Globus pallidus (tissue), 1 donor: ENCODE measurements at places on chromosomes 16 and 17.

- no peak for DNase-seq
Measured at GRCh38 chr16:18799500-18799899, 1.8 kb downstream of the ARL6IP1 start.

GRCh38 chr17:3914312-3914670 lies 2.0 kb downstream of the P2RX1 start:
- no peak for DNase-seq

- no peak for DNase-seq
Measured at GRCh38 chr16:78522327-78522726, 422.9 kb downstream of the WWOX start.

GRCh38 chr17:70813355-70813930 lies 644.1 kb downstream of the KCNJ2 start:
- DNase-seq = no peak

DNA sequence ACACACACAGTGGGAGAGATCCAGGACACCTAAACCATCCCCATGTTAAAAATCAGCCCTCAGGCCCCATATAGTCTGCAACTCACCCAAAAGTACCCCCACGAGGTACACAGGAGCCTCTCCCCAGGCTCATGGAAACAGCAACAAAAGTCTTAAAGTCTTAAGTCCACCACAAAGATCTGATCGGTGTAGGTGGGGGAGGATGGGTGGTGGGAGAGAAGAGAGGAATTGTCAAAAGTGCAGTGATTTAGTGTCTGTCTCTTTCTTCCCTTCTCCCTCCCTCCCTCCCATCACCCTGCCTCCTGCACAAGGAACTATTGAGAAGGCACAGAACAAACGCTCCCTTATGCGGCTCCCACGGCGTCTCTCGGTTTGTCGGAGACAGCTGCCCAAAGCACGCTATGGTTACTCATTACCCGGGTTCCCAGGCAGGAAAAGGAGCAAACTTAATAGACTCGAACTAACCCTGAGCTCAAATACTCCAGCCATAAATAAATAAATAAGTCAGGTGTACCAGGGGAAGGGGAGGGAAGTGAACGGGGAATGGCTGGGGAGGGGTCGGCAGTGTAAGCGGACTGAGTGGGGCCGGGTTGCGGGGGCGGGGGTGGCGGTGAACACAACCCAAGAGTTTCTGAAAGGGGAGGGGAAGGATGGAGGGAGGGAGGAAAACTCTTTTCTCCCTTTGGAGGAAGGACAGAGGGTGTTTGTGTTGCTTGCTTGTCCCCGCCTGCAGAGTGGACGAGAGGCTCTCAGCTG lies 477.4 kb downstream of the SLC39A11 start:
- DNase-seq = peak; percentile 94

GRCh38 chr16:54928016-54928356 lies 2.7 kb upstream of the IRX5 start:
- no peak for DNase-seq

DNA sequence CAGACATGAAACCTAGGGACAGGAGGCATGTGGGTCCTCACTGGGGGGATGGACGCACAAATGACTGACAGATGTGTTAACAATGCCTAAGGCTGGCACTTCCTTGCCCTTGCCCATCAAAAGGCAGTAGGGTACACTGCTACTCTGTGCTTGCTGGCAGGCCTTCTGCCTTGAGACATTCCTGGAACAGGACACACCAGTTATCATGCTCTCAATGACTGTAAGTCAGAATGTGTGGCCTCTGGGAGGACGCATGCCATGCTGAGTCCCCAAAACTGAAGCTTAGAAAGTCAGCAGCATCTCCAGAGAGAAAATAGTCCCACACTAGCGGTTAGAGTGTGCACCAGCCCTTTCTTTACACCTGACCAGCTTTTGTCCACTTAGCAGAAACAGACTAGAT lies 16.1 kb upstream of the SREBF1 start:
- no peak for DNase-seq

GRCh38 chr16:88665148-88665547 lies 2.3 kb upstream of the MVD start:
- DNase-seq = no peak

- DNase-seq = no peak
Measured at GRCh38 chr17:48767263-48767774, 38.8 kb upstream of the HOXB13 start.

- DNase-seq = no peak
Measured at GRCh38 chr17:73879987-73880386, 235.7 kb upstream of the SDK2 start.

DNA sequence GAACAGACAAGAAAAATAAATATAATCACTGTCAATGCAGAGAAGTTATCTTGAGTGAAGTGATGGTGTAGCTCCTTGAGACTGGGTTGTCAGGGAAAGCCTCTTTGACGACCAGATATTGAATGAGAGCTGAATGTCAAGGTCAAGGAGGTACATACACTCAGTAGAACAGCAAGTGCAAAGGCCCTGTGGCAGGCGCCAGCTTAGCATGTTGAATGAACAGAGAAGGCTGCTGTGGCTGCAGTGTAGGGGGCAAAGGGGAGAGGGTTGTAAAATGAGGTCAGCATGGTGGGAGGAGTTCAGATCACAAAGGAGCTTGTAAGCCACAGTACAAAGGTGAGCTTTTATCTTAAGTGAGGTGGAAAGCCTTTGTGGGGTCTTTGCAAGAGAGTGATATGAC lies 111.5 kb downstream of the ZFHX3 start:
- no peak for DNase-seq

DNA sequence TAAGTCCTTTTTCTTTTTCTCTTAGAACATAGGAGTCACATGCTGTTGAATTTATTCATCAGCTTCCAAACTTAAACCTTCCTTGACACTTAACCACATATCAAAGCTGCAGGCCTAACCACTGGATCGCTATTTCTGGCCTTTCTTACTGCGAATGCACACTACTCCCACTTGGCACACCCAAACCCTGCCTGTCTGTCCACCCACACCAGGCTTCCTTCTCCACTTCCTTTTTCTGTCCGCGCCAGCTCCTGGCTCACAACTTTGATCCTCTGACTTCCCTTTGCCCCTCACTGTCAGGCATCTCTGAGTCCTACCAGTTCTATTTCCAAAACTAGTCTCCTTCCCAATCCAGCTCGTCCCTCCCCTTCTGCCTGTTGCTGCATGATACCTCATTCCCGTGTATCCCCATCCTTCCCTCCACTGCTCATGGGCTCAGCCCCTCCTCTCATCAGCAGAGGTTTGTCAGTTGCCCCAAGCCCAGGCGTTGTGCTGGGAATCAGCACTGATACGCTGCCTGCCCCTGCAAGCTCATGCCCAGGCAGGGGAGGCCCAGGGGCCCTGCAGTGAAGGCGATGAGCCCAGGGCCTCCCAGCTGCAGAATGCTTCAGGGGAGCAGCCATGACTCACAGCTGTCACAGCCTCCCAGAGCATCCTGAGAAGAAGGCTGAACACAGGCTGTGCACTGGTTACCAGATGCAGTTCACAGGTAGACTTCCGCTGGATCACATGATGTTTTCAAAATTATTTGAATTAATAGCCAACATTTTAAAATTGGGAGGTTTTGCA lies 179.8 kb downstream of the KATNIP start:
- no peak for DNase-seq

- no peak for DNase-seq
Measured at GRCh38 chr16:83973077-83973476, 5.0 kb downstream of the NECAB2 start.

- no peak for DNase-seq
Measured at GRCh38 chr16:23896832-23897821, 61.3 kb downstream of the PRKCB start.

DNA sequence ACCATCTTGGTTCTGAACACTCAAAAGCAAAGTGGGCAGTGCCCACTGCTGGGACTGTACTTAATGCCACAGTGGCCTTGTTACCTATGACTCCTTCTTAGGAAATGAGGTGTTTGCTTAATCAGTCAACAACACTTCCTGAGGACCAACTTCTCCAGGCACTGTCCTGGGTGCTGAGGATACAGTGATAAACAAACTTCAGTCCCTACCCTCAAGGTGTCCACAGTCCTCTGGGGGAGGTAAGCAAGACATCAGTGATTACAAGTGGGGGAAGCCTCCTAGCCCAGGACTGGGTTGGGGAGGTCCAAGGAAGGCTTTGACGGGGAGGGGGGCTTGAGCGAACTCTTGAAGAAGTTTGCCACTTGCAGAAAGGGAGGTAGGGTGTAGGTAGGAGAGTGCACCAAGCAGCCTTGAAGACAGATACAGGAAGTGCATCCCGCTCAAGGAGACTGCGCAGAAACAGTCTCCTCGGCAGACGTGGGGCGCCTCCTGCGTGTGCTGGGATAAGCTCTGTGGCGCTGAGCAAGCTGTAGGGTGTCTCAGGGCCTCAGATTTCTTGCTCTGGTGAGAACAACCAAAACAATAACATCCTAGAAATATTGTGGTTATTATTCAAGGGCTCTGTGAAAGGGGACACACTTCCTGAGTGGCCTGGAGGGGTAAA lies 2.6 kb upstream of the ABCC3 start:
- no peak for DNase-seq

DNA sequence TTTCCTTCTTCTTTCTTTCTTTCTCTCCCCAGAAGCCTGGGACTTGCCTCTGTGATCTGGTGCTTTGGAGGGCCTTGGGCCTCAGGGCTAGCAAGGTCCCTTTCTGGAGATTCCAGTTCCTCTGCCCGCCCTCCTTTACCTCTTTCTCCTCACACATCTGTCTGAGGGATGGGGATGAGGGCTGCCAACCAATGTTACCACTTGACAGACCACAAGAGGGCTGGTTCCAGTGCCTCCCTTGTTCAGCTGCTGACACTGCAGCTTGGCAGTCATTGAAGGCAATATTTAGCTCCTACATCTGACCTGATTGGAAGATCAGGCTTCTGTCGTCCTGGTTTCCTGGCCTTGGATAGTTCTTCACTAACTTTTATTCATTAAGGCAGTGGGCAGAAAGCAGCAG lies 3.6 kb upstream of the ZNF652 start:
- DNase-seq = peak; percentile 79

- no peak for DNase-seq
Measured at GRCh38 chr17:45332989-45333701, 16.3 kb upstream of the MAP3K14 start.

DNA sequence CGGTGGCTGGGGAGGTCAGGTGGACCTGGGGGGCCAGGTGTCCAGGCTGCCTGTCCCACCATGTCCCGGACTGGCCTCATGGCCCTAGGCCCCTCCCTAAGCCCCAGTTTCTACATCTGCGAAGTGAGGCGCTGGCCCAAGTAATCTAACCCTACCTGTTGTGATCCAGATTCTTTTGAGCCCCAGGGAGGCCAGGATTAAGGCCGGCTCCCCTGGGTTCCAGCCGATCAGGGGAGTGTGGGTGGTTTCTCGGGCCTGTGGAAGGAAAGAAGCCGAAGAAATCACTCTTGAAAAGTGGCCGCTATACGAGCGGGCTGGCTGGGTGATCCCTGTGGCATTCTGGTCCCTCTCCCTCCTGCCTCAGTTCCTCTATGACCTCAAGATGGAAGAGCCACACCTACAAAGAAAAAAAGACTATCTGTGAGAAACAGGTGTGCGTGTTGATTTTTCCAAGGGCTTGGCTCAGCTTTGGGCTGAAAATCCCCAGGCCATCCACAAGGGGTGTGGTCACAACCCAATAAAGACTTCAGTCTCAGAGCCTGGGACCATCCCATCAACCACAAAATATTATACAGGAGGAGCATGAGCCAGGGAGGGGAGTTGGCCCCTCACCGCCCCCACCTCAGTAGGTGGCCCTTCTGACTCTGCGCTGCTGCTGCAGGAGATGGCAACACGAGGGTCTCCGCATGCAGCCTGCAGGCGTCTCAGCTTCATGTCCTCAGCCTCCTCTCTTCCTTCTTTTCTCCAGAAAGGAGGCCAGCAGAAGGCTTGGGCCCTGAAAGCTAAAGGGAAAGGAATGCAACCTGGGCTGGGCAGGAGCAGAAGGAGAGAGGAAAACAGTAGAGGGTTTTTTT lies 20.3 kb downstream of the GPR142 start:
- no peak for DNase-seq

DNA sequence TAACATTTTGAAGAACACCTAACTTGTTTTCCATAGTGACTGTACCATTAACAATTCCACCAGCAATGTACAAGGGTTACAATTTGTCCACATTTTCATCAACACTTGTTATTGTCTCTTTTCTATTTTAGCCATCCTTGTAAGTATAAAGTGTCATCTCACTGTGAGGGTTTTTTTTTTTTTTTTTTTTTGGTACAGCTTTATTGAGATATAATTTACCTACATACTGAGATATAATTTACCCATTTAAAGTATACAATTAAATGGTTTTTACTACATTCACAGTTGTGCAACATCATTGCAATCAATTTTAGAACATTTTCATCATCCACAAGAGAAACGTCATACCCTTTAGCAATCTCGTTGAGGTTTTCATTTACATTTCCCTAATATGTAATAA lies 17.9 kb upstream of the TMIGD1 start:
- DNase-seq = no peak

DNA sequence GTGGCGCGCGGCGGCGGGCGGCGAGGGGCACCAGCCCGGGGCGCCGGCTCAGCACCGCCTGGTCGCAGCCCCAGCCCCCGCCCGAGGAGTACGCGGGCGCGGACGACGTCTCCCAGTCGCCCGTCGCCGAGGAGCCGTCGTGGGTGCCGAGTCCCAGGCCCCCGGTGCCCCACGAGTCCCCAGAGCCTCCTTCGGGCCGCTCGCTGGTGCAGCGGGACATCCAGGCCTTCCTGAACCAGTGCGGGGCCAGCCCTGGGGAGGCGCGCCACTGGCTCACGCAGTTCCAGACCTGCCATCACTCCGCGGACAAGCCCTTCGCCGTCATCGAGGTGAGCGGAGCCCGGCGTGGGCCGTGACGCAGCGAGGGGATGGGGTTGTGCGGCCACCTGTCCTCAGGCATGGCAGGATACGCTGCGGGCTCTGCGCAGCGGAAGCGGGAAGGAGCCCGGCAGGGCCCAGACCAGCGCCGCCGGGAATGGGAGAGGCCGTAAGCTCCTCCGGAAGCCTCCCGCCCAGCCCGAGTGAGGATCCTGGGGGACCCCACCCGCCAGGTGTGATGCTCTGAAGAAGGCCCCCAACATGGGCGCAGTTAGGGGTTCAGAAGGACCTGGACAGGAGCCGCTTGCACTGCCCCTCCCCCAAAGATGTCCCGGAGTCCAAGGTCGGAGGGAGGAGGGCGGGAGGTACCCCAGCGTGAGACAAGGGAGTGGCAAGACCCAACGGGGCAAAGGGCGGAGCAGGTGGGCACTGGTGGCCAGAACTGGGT lies 522 bp downstream of the NAGS start:
- no peak for DNase-seq

GRCh38 chr17:45429339-45430005 lies 3.2 kb downstream of the ARHGAP27 start:
- no peak for DNase-seq

DNA sequence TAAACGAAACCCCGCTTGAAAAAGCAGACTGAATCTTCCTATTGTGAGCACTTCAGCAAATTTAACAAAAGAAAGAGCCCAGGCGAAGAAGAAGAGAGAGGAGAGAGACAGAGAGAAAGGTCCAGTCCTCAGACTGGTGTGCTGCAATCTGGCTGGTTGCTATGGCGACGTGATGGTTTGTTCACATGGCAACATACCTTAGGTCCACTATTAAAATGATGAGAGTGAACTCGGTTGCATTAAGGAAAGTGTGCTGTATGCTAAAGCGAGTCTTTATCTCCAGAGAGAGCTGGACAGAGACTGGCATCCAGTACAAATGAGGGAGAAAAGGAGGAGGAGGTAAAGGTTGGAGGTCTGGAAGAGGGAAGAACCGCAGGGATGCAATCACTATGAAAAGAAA lies 271.8 kb upstream of the ZFHX3 start:
- no peak for DNase-seq
